Ureter (tissue), 1 donor: ENCODE measurements at places on chromosomes 2 and 18. TPM values are rescaled to one million over a fixed set of nuclear protein-coding genes. Genes with fewer than 3 reads are reported as not detected.

DNA sequence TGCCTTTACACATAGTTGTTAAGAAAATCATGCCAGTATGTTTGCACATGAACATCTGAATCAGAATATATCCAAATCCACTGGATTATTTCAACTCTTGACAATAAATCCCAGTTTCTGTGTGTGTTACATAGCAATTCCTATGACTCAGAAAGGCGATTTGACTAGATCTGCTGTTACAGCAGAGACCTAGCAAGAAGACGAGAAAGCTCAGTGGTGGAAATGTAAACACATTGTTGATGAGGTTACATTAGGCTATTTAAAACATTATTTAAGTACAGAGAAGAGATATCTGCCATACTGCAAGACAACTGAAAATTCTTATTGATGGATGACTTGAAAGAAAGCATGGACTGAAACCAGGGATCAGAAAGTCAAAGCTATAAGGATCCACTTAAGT is 73.0 kb upstream of the SMIM21 start:
- DNase-seq = no peak

Gene PID1
- 25.8 TPM for total RNA-seq

Gene ELOA2
- not detected for total RNA-seq

DNA sequence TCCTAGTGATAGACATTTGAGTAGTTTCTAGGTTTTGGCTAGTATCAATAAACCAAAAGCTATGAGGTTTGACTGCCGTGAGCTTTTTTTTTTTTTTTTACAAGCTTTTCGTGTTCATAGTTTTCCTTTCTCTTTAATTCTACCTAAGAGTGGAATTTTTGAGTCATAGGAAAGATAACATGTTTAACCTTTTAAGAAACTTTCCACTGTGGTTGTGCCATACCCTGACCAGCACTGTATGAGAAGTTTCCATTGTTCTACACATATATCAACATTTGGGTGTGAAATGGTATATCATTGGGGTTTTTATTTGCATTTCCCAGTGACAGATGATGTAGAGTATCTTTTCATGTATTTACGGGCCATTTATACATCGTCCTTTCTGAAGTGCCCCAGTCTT is 31.7 kb downstream of the UBE2F start:
- no peak for DNase-seq

Gene CXCR2
- 7.7 TPM for total RNA-seq

GRCh38 chr2:140542627-140543026 is 1588.2 kb downstream of the LRP1B start:
- no peak for DNase-seq

- no peak for DNase-seq
These were observed 22.8 kb upstream of the DNAH6 start for GRCh38 chr2:84493514-84493913.
